ENCODE measurements at places on chromosomes 5 and 9.

GRCh38 chr9:118455259-118455658 is 751.1 kb downstream of the TLR4 start:
- ATAC-seq, result no peak

GRCh38 chr9:91417602-91418214 is 5.9 kb downstream of the NFIL3 start:
- ATAC-seq, result no peak

DNA sequence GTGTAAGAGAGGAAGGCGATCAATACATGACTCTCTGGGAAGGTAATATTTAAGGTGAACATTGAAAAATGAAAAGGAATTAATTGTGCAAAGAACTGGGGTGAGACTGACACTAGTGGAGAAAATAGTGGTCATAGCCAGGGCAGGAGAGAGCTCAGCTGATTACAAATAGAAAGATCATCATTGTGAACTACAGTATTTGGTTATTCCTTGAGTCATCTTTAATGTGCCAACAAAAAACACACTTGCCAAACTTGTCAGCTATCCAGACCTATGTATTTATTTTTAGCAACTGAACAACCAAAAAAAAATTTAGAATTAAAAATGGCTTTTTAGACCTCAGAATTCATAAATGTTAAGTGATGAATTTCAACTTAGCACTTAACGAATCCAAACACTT is 749.8 kb upstream of the CDH9 start:
- ATAC-seq, result no peak

GRCh38 chr5:23977365-23977764 is 470.0 kb downstream of the PRDM9 start:
- ATAC-seq, result no peak

GRCh38 chr5:172347496-172348052 is 64.0 kb upstream of the UBTD2 start:
- no peak for ATAC-seq

GRCh38 chr9:122845116-122845515 is 16.7 kb upstream of the PDCL start:
- ATAC-seq, result no peak

DNA sequence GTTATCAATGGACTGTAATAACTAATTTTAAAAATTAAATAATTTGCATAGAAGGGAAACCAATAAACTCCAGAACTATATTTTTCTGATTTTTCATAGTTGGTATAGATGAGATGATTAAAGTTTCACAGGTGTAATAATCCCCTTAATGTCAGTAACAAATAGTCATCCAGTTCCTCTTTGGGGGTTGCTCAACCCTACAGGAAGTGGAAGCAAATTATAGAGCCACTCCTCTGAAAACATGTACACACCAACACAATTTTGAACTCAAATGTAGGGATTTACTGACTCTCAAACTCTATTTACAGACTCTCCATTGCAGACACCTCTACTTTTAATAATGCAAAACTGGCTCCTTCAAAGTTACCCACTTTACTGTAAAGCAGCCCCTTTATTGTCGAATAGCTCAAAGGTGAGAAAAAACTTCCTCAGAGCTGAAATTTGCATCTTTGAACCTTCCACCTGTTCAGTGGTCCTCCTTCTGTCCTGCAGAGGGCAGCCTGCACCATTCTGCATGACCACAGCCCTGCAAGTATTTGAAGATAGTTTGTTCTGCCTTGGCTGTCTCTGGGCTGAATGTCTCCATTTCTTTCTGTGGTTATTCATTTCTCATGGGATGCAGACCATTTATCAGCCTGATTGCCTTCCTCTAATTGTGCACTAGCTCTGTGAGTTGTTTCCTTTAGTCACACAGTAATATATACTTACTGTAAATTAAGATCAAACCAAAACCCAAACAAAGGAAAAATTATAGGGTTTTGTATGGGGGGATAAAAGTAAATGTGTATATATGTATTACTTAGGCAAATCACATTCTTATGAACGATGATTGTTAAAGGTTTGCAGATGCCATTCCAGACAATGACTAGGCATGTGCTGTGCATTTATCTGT is 383.2 kb upstream of the SGCD start:
- peak; percentile 24 for ATAC-seq

- ATAC-seq, result no peak
Observed at GRCh38 chr9:37405764-37406380, 16.6 kb upstream of the GRHPR start.

GRCh38 chr5:31106278-31106677 is 87.2 kb upstream of the CDH6 start:
- ATAC-seq, result no peak

DNA sequence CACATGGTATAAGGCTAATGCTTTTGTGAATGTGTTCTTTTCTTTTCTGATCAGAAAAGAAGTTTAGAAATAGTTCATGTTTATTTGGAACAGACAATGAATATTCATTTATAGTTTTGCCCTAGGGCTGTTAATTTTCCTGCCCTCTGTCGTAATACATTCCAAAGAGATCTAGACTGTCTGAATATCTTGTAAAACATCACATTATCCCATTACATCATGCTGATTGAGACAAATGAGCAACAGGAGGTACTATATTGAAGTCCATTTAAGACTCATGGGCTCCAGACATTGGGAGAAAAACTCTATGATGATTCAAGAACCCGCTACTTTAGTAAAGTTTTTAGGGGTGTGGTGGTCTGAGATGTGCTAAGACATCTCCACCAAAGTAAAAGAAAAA is 121.2 kb upstream of the MAP1B start:
- ATAC-seq, result no peak

DNA sequence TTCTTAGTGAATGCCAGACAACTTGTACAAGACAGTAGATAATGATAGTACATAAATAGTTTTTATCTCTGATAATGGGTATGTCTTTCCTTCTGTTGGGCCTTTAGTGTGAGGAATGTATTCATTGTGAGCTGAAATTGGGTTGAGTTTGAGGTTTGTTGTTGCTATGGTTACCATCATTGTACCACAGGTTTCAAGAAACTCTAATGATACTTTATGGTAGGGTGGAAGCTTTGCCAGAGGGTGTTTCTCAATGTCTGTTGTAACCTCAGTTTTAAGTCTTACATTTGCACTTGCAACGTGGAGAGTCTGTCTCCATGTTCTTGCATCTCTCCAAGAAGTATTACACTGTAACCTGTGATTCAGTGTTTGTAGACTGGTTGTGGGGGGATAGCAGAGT is 1550.1 kb downstream of the MAT2B start:
- no peak for ATAC-seq

All from activated CD4-positive, CD25-positive, alpha-beta regulatory T cell treated with anti-CD3 and anti-CD28 coated beads, Interleukin-2, amount 50 U/mL, for 24 hours (primary cell).